ENCODE measurements at places on chromosomes 3 and 15. TPM values are rescaled to one million over a fixed set of nuclear protein-coding genes. Genes with fewer than 3 reads are reported as not detected.

NOX5 gene
- total RNA-seq = not detected

KIF7 gene
- 5.0 TPM for total RNA-seq

NR1I2 gene
- total RNA-seq = not detected

MCF2L2 gene
- total RNA-seq = 0.12 TPM

SPATA12 gene
- total RNA-seq = not detected

PLS1 gene
- 27.2 TPM for total RNA-seq

MESP1 gene
- total RNA-seq = not detected

SH2D7 gene
- total RNA-seq = 0.36 TPM

FAM227B gene
- 9.7 TPM for total RNA-seq
